Melanocyte of skin (primary cell): ENCODE measurements at places on chromosomes 13 and 19. TPM values are rescaled to one million over a fixed set of nuclear protein-coding genes. Genes with fewer than 3 reads are reported as not detected.

The PCDH17 gene
- 0.15 TPM in 1 of 2 replicates, not detected in the other for total RNA-seq

The CDX2 gene
- total RNA-seq: not detected in 2 replicates

The SEMA6B gene
- under 0.01 and 0.36 TPM in 2 replicates for total RNA-seq

The ATP4B gene
- total RNA-seq: not detected in 2 replicates

The ATP4A gene
- total RNA-seq: not detected in 2 replicates

The PINLYP gene
- total RNA-seq: 4.3 and 6.3 TPM in 2 replicates

The ZNF525 gene
- 6.2 and 9.5 TPM in 2 replicates for total RNA-seq

The SNRNP70 gene
- 132 and 172 TPM in 2 replicates for total RNA-seq

The ZNF626 gene
- total RNA-seq: 11.0 and 12.6 TPM in 2 replicates

The FARP1 gene
- 30.3 and 50.4 TPM in 2 replicates for total RNA-seq

The ZNF155 gene
- total RNA-seq: 5.0 and 7.9 TPM in 2 replicates

The ANGPTL8 gene
- total RNA-seq: not detected in 2 replicates

The ZNF333 gene
- total RNA-seq: 6.7 and 10.8 TPM in 2 replicates

The KANK2 gene
- 66.1 and 112 TPM in 2 replicates for total RNA-seq

The CRB3 gene
- not detected in 2 replicates for total RNA-seq

The MEIS3 gene
- 8.9 and 11.0 TPM in 2 replicates for total RNA-seq
